ENCODE measurements at places on chromosomes 1 and 21.
A peak's percentile ranks its signal among the peaks of the same experiment; 100 is the strongest.

DNA sequence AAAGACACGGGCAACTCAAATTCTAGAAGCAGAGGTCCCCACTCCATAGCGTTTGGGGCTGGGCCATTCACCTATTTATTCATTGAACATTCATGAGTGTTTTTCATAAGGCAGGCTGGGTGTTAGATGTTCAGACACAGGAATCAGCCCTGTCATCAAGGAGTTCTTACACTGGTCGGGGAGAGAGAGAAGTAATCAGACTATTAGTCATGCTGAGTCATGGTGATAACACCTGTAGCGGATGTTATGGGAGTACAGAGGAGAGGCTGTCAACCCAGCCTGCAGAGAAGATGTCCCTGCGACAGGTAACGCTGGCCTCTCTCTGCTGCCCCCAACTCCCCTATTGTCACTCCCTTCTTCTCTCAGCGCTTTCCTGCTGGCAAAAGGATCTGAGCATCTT lies 17.2 kb downstream of the LY9 start:
- DNase-seq, result no peak

DNA sequence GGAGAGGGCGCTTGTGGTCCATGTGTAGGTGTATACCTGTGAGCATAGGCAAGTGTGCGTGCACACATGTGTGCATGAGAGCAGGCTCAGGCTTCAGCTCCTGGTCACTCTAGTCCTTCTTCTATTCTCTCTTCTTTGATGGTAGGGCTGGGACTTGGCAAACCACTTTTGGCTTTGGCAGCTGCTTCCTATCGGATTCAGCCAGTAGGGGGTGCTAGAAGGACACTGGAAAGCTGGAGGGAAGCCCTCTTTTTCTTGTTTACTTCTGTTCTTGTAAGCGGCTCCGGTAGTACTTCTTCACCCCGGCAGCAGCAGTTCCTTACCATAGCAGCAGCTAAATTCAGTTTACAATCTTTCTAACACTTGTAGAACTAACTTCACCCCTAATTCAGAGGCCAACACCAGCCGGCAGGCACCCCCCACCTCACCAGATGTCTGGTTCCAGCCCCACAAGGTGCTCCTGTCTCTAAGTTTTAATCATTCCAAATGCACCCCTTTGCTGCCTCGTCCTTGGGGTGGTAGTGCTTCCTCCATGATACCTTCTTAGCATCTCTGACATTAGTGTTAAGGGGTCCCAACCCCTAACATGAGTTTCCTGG lies 25.1 kb downstream of the NENF start:
- DNase-seq, result no peak

DNA sequence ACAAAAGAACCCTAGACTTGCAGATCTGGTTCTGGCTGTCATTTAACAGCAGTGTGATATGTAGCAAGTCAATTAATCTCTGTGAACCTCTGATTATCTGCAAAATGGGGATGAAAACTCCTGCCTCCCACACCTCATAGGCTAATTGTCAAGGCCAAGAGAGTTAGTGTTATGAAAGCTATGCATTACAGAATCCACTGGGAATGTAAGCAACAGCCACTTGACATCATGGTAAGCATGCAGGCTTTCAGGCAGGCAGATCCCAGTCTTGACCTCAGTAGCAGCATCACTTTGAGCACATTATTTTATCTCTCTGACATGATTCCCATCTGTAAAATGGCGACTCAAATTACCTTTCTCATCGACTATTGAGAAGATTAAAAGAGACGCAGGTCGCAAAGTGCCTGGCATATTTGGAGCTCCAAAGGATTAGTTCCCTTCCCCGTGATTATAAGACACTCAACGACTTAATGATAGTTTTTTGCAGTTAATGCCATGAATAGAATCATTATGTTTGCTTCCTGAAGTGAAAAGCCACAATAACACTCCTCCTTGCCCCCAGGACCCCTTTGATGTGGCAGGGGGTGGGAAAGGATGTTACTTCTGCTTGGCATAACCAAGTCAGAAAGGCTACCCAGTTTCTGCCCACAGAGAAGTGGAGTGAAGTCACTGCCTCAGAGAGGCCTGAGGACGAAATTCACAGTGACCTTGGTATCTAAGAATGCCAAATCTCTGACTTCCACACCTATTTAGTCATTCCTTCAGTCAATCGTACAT lies 273.0 kb upstream of the NFIA start:
- no peak for DNase-seq

DNA sequence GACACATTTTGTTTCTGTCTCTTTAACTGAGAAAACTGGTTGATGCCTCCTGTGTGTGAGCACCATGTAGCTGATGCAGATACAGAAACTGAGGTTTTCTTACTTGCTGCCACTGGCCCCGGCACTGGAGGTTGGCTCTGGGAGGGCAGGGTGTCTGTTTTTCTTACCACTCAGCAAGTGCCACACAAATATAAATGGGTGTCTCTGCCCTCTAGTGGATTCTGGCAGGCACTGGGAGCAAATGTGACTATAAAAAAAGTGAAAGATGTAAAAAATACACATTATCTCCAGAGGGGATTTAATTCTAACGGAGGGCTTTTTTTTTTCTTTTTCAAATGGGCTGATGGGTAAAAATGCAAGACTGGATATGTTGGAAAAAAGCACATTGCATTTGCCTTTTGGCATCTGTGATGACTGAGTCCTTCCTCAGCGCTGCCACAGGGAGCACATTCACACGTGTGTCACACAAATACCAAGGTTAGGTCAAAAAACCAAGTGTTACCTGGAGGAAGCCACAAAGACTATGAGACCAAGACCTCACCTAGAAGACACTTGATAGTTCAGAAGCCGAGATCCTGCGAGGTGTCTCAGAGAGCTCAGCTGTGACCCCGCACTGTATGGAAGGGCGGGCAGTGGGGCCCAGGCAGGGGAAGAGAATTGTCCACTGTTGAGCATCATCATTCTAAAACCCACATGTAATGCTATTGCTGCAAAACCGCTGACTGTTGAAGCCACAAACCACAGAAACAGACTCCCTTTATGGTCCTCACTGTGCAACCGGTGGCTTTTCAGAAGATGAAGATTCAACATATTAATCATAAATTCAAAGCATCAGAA lies 18.9 kb downstream of the PGBD2 start:
- DNase-seq, result no peak

DNA sequence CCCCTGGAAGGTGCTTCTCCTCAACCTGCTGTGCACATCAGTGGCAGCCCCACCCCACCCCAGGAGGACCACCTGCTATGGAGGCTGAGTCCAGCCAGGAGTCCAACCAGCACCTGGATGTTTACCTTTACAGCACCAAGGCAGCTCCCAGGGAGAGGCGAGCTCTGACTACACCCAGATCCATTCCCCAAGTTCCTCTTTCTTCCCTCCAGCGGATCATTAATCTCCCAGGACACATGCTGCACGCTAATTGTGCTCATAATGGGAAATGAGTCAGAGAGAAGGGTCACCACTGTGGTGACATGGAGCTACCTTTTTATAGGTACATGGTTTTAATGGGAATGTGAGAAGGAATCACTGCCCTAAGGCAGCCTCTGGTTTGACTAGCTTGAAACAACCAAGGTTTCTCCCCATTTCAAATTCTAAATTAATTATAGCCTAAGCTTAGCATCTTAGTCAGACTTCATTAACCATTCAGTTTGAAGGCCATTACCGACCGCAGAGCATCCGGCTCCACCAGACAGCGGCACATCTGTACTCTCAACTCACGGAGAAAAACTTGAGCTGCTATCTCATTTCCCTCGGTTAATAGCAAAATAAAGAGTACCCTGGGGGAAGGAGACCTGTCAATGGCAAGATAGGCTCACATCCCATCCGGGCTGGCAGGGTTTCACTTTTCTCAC lies 173.1 kb upstream of the GALNT2 start:
- no peak for DNase-seq

- DNase-seq, result no peak
Measured at GRCh38 chr1:185608177-185608576, 126.0 kb upstream of the HMCN1 start.

DNA sequence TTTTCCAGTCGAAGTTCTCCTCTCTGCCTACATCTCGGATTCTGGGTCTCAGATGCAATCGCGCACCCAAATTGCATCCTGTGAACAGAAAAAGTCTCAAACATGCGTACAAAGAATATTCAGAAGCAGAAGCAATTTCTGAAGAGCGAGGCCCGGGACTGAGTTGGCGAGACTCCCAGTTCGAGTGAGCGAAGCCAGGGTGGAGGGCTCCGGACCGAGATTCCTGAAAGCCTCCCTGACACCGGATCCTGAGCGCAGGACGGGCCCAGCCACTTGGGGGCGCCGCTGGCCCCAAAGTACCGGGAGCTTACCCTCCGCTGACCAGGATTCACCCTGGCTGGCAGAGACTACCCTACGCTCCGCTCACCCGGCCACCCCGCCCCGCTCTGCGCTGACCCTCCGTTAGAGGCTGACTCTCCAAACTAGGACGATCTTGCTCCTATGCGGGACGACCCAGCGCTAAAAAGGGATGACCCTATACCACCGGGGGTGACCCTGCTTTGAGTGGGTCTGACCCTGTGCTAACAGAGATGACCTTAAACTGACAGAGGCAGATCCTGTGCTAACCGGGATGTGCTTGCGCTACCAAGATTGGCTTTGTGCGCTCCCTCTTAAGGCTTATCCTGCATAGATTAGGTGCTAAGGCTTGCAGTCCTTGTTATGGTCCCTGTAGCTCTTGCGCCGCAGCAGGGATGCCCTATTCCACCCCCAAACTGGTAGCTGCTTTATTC lies 12.1 kb downstream of the FOXD2 start:
- DNase-seq, result no peak

DNA sequence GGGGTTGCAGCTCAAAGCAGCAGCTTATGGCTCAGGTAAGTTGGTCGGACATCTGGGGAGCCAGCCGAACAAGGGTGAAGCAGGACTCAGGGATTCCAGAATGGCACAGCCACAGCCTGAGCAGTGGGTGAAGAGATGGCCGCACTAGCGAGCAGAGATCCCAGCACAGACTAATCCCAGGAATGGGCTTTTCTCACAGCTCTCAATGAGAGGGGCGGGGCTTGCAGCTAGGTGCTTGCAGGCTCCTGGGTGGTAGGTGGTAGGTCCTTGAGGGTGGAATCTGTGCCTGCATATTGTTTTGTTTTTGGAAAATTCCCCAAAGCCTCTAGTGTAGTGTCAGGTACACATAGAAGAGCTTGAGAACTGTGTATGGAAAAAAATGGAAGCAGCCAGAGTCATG lies 9.0 kb downstream of the KIAA0040 start:
- no peak for DNase-seq

GRCh38 chr1:111793923-111794322 lies 38.2 kb downstream of the DDX20 start:
- DNase-seq, result no peak

DNA sequence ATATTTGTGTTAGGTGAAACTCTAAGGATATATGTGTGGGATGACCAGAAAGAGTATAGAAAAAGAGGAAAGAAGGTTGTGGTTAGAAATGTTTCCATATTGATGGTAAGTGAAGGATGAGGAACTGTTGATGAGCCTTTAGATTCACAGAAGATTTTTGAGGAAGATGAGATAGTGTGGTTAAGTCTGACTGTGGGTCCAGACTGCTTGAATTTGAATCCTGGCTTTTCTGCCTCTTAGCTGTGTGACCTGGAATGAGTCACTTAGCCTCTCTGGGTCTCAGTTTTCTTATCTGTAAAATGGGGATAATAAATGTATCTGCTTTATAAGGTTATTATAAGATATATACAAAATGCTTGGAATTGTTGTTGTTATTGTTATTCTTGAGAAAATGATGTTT lies 27.5 kb downstream of the RGL1 start:
- no peak for DNase-seq

GRCh38 chr1:36187800-36188593 lies 32.0 kb downstream of the MAP7D1 start:
- no peak for DNase-seq

- DNase-seq, result no peak
Measured at GRCh38 chr1:67313934-67314671, 6.4 kb downstream of the IL12RB2 start.

GRCh38 chr1:29513357-29513756 lies 277.0 kb downstream of the PTPRU start:
- DNase-seq, result peak; percentile 32

- DNase-seq, result no peak
Measured at GRCh38 chr1:67214420-67215174, 48.3 kb downstream of the IL23R start.

- no peak for DNase-seq
Measured at GRCh38 chr1:211828584-211829342, 1.8 kb downstream of the LPGAT1 start.

DNA sequence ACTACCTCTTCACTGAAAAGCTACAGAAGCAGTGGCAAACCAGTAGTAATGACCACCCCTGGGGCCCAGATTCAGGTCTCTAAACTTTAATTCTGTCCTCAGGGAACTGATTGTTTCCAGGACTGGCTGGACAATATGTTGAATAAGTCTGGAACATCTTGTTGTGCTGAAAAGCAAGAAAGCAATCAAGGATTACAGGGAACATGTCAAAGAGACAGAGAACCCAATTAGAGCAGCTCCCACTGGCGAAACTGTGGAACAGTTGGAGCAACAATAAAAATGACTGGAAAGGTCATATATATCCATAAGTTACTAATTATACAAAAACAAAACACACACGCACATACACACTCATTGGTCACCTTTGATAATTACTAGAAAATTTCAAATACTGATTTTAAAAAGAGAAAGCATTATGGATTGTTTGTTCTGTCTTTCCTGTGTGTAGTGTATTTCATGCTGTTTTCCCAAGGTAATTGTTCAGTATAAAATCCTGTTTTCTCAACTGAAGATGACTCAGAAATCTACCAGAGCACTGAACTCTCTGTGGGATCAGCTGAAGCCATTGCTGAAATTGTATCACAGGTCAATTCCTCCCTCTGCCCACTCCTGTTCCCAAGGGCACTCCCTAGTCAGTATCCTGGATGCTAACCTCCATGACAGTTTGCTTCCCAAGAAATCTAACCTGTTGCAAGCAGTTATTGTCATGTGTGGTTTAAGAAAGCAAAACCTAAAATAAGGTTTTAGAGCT lies 83.6 kb upstream of the RGS1 start:
- no peak for DNase-seq

DNA sequence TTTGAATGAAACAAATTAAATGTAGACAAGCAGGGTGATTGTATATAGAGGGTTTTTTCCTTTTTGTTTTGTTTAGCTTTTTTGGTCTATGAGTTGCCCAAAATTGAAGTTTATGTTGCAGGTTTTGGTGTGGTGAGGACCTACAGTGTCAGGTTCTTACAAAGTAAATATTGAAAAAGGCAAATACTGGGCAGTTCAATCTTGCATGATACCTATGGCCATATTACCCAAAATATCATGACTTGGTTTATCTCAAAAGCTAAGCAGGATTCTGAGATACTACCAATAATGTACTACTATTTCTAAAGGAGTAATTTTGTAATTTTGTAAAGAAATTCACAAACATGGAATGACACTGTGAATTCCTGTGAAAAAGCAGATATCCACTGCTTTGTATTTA lies 1.8 kb downstream of the DNAJB4 start:
- DNase-seq, result no peak

Data from vagina (tissue), 2 donors.